ENCODE measurements at places on chromosomes 12 and 14.

GRCh38 chr12:3713483-3713882 is 39.4 kb downstream of the CRACR2A start:
- DNase-seq = no peak

DNA sequence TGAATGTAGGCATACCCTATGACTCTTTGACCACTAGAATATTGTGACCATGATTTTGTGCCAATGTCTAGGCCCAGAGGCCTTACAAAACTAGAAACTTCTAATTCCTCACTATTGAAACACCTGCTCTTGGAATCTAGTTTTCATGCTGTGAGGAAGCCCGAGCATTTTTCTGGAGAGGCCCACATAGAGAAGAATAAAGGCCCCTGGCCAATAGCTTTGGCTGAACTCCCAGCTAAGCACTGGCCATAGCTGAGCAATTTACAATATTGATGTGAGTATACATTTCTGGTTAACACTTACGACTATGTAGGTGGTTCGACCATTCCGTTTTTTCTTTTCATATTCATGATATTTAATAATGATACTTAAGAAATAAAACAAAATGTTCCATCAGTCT is 190.3 kb downstream of the KCNH5 start:
- no peak for DNase-seq

DNA sequence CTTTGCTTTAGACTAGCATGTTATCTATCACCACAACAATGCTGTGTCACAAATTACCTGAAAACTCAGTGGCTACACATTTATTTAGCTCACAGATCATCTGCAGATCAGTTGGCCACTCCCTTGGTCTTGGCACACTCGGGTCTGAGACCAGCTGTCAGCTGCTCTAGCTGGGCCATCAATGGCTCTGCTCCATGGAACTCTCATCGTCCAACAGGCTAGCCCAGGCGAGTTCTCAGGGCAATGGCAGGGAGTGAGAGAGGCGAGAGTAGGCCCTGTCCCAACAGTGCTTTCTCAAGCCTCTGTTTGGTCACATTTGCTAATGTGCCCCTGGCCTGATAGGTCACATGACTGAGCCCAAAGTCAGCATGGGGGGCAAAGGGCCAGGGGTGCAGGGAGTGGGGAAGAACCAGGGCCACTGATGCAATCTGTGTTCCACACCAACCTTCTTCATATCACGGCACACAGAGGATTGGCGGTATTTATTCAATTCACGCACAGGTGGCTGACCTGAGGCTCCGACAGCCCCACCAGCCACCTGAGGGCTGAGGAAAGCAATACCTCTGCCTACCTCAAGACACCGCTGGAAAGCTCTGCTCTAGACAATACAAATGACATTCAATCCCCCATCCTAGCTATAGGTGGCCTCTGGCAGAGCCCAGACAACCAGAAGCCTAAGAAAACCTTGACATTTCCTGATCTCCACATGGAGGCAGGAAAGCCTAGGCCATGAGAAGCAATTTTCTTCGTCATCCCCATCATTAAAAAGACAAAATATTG is 82.5 kb downstream of the NT5DC3 start:
- peak; percentile 71 for DNase-seq

GRCh38 chr12:64674367-64674922 is 64.2 kb downstream of the RASSF3 start:
- DNase-seq = no peak

GRCh38 chr12:43550831-43551271 is 1.2 kb downstream of the ADAMTS20 start:
- DNase-seq = no peak

DNA sequence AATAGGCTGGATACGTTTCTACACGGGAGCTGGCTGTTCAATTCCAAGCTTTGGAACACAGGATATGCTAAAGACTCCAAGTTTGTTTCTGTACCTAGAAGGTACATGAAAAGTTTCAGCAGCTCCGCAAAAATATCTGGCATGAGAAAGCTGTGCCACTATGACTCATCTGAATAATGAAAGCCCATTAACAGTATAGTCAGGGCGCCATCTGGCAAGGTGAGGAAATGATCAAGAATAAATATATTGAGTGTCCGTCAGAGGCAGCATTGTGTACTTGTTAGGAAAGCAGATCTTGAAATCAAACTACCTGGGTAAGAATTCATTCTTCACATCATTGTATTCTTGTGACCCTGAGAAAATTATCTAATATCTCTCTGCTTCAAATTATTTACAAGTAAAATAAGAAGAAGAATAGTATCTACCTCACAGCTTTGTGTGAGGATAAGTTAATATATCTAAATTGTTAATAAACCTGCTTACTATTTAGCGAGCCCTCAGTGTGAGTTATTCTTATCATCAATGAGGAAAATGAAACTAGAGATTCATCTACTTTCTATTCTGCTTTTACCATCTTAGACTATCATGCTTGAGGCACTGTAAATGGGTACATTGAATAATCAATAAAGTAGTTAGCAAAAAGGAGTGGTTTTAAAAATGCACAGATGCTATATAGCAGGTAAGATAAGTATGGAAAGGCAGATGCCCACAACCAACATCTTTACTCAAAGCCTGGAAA is 53.5 kb downstream of the FSCB start:
- no peak for DNase-seq

DNA sequence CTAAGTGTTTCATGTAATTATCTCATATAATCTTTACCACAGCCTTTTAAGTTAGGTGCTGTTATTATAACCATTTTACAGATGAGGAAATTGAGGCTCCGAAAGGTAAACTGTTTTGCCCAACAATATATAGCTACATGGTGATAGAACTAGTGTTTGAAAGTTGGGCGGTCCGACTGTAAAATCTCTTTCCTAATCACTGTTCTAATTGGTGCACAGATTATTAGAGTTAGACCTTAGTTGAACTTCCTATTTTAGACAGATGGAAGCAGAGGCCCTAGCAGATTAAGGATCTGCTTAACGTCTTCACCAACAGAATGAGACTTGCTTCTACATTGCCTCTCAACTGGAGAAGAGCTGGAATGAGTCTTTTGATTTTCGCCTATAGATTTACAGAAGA is 30.0 kb upstream of the DUSP6 start:
- DNase-seq = no peak

DNA sequence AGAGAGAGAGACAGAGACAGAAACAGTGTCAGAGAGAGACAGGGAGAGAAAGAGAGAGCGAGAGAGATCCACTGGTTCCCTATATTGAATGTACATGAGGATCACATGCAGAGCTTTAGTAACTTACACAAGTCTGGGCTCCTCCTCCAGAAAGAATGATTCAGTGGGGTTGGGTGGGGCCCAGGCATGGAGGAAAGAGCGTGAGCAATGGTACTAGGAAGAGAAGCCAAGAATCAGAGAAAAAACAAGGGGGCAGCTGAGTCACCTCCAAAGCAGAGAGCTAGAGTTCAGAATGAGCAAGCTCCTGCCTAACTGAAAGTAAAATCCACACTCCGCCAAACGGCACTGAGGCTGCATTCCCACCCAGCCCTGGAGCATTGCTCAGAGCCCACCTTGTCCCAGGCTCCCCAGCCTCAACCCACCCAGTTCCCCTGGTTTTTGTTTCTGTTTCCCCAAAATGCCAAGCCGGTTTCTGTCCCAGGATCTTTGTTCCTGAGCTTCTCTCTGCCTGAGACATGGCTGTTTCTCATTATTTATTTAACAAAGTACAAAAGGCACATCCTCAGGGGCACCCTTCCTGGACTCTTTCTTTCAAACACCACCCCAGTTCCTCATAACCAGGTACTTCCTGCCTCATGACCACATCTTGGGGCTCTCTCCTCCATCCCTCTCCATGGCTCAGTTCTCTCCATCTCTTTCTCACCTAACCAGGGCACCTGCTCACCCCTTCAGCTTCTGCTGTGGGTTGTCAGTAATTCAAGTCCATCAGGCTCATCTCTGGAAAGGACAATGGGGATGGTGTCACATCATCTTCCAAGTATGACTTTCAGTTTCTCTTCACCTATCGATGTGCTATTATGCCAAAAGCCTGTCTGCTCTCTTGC is 670.3 kb upstream of the TBX3 start:
- no peak for DNase-seq

GRCh38 chr12:62006076-62006732 is 254.0 kb upstream of the USP15 start:
- peak; percentile 35 for DNase-seq

DNA sequence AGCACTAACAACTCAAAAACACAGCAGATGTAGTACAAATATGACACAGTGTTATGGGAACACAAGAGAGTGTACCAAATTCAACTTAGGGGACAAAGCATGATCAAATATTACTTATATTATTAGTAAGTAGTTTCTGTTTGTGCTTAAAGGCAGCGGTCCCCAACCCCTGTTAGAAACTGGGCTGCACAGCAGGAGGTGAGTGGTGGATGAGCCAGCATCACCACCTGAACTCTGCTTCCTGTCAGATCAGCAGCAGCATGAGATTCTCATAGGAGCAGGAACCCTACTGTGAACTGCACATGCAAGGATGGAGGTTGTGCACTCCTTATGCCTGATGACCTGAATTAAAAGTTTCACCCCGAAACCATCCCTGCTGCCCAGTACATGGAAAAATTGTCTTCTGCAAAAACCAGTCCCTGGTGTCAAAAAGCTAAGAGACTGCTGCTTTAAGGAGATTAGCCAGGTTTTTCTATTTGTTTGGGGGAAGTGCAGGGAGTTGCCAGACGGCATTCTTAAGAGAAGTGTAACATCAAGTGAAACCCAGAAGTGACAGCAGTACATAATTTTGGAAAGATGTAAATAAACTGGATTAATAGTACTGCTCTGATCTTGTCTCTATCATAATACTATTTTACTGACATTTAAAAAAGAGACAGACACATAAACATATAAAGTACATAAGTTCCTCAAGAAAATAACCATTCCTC is 26.7 kb downstream of the GTF2A1 start:
- DNase-seq = peak; percentile 36

GRCh38 chr14:31122921-31123320 is 84.7 kb downstream of the HECTD1 start:
- DNase-seq = no peak

DNA sequence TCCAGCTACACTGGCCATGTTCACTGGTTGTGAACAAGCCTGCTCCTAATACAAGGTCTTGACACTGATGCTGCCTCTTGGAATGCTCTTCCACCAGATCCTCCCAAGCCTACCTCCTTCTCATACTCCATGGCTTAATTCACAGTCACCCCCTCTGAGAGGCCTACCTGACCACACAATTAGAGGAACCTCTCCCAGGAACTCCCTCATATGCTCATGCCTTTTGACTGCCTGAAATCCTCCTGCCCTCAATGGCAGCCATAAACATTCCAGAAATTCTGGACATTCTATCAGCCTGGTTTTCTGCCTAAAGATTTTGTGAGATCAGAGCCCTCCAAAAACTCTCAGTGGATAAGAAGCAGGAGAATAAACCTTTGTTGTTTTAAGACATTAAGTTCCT is 340.2 kb downstream of the C12orf75 start:
- no peak for DNase-seq

- DNase-seq = peak; percentile 88
Measured at GRCh38 chr14:72565149-72565559, 328.7 kb downstream of the DPF3 start.

- DNase-seq = peak; percentile 41
Measured at GRCh38 chr12:116455540-116456329, 103.4 kb upstream of the MAP1LC3B2 start.

GRCh38 chr12:54723379-54724256 is 75.5 kb upstream of the DCD start:
- DNase-seq = peak; percentile 9

- no peak for DNase-seq
Measured at GRCh38 chr12:5195691-5196090, 152.0 kb downstream of the KCNA5 start.

DNA sequence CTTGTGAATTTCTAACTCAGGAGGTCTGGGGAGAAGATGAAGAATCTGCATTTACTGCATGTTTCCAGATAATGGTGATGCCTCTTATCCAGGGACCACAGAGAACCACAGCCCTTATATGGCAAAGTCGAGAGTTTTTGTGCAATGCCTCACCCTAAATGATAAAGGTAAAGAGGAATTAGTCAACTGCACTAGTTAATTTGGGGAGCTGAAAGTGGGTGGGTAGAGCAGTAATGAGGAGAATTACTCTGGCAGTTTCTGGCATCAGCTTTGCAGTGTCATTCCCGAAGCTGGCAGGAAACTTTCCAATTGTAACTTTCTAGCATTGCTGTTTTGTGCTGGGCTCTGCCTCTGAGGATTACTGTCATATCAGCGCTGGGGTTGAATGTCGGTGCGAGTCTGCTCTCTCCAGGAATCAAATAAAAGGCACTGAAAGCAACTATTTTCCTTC is 10.3 kb downstream of the EGLN3 start:
- no peak for DNase-seq

- DNase-seq = no peak
Measured at GRCh38 chr12:102865821-102866615, 51.0 kb downstream of the PAH start.

DNA sequence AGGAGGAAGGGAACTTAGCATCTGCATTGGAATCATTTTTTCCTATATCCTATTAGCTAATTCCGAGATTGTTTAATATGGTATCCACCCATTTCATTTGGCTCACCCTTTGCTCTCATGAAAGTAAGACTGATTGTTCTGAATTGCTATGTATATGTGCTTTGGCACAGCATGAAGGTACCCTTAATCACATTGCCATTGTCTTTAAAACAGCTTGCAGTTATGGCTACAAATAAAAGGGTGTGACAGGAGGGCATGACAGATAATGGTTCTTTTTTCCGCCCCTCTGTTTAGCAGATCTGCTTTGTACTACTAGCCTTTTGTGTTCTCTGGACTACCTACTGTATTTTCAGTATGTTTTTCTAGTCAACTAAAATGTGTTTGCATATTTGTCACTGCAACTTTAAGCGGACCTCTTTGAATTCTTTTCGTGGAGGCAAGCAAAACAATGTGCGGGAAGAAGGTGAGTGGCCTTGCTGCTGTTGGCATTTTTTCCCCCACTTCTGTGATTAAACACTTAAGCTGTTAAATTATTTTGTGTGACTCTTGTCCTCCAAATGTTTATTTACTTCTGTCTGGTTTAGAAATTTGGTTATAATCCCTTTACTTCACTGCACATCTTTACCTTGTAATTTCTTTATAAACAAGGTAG is 35.8 kb downstream of the FBXO34 start:
- no peak for DNase-seq

- DNase-seq = peak; percentile 74
Measured at GRCh38 chr14:79649856-79650255, 561.4 kb downstream of the DIO2 start.

DNA sequence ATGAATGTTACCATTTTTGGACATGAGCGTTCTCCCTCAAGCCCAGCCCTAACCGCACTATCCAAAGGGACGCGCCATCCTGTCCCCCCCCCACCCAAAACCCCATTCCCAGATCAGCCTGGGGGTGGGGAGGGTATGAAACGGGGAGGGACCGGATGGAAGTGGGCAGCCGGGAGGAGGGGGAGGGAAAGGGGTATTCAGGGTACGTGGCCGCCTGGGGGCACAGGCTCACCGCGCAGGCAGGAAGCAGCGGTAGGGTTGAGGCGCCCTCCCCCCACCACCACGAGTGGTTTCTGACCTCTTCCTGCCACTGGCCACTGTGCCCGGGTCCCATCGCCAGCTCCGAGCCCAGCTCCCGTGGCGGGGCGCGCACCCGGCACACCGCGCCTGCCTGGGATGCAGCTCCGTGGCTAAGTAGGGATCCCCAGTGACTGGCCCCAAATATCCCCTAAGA is 1.4 kb downstream of the ACTN1 start:
- DNase-seq = no peak

Measured in G401 (cell line).